ENCODE measurements at places on chromosomes 5 and 9.

DNA sequence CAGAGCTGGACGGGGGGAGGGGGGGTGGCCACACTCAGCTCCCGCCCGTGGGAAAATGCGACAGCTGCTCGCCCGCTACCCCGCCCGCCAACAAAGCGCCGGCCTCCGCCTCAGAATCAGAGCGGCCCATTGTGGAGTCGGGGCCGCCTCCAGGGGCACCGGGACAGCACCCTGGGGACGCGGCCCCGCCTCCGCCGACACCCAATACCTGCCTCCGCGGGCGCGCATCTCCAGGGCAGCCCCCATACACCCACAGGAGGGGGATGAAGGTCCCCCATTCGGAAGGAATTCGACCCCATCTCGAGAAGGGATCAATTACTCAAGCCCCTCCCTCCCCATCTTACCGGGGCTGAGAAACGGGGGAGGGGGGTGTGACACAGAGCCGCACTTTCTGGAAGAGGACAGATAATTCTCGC lies 1.3 kb downstream of the NOTCH1 start:
- DNase-seq, result peak; percentile 33

DNA sequence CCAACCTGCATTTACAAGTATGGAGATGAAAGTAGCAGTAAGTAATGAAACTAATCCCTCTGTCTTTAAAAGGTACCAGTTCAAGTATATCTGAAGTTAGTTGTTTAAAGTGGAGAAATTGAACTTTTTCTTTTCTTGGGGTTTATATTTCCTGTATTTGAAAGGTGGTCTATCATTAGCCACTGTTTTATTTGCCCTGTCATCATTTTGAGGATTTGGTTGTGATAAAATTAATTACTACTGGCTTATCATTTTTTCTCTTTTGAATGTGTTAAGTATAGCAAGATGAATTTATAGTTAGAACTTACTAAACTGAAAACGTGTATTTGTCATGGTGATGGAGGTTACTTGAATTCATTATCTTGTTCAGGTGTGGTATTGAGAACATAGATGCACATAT lies 25.1 kb downstream of the NCBP1 start:
- DNase-seq, result no peak

GRCh38 chr5:3325972-3326840 lies 269.4 kb upstream of the IRX1 start:
- no peak for DNase-seq

DNA sequence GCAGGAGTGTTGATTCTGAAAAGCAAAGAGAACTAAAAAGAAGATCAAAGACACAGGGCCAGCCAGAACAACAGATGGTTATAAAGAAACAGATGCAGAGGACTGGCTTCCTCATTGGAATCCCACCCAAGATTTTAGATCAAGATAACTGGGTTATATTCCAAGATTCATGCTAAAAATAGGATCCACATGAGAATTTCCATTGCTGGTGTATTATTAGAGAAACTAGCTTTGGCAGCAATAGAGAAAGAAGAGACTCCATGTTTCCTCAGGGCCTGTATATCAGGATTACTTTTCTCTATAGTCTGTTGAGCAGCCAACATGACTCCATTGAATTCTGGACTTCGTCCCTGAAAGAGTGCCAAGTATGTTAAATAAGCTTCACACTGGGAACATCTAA lies 367.3 kb downstream of the TUSC1 start:
- no peak for DNase-seq

- DNase-seq, result no peak
These were observed 21.4 kb downstream of the CMBL start for GRCh38 chr5:10286162-10286861.

DNA sequence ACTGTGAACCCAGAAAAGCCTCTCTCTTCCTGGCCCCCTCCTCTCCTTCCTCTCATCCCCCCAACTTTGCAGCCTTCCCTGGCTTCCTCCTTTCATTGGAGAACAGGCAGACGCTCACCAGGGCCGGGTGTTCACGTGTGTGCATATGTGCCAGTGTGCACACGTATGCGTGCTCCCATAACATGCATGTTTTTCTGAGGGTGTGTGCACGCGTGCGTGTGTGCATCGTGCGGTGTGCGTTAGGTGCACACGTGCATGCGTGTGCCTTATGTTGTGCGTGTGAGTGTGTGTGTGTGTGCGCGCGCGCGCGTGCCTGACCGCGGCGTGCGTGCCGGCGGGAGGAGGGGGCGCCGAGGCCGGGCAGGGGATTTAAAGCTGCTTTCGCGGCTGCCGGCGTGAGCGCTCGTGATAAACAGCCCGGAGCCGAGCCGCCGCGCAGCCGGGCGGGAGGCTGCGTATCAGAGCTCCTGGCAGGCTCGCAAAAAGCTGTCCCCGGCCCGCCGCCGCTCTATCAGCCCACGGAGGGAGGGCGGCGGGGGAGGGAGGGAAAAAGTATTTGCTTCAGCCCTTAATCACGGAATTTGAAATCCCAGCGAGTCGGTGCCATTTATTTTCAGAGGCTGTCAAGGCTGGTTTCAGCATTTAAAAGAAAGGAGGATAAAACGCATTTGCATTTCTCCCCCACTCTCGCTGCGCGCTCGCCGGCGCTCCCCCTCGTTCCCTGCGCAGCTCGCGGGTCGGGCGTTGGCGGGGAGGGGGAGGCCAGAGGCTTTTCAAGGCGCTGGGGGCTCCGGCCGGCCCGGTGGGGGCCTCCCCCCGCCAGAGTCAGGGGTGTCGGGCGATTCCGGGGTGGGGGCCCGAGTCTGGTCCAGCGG lies 183.9 kb downstream of the C9orf50 start:
- no peak for DNase-seq

- no peak for DNase-seq
These were observed 132.0 kb downstream of the IZUMO3 start for GRCh38 chr9:24413651-24414050.

DNA sequence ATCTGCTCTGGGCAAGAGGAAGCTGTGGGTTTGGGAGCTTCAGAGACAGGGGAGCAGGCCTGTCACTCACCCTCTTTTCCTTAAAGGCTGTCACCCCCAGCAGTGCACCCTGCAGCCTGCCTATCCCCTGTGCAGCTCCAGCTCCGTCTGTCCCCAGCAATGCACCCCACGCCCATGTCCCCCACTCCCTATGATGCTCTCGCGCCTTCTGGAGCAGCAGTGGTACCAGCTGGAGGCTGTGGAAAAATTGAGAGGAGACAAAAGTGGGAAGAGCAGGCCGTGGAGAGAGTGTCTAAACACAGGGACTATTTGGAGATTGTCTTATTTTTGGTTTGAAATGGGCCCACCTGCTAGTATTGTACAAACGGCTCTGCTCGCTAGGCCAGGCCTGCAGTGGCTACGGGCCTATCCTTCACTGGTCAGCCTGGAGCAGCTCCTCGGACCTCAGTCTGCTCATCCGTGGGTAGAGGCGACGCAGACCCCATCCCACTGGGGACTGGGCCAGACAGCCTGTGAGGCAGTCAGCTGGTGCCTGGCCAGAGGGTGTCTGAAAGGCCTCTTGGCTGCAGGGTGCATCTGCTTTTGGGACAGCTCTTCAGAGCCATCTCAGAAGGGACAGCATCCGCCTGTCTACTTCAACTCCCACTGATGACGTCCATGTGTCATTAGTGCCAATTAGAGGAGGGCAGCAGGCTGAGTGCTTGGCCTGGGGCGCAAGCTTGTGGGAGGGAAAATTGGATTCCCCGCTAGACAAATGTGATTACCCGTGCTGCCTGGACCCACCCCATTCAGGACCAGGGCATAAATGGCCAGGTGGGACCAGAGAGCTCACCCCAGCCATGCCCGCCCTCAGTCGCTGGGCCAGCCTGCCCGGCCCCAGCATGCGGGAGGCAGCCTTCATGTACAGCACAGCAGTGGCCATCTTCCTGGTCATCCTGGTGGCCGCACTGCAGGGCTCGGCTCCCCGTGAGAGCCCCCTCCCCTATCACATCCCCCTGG lies at the start of gene DBH:
Gene DBH, plus strand, starts transcription at position 831 of the 999 bp plus-strand sequence. Its CDS starts 9 bp downstream, at position 840.
- DNase-seq, result no peak

DNA sequence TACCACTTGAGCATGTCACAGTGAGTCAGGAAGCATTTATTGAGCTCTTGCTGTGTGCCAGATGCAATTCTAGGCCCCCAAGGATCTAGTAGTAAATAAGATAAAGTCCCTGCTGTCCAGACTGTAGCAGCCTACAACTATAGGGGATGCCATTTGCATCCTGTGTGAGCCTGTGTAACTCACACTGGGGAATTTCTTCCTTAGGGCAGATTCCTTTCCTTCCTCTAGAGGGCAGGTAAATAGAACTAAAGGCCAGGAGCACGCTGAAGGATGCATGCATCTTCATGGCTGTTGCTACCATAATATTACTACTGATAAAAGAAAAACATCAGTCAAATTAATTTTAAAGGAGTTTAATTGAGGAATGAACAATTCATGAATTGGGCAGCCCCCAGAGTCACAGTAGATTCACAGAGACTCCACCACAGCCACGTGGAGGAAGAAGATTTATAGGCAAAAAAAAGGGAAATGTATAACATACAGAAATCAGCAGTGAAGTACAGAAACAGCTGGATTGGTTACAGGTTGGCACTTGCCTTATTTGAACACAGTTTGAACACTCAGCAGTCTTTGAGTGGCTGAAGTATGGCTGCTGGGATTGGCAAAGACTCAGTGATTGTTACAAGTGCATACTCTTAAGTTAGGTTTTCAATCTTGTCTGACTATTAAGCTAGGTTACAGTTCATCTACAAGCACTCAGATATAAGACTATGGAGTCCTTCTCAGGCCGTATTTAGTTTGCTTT lies 98.9 kb downstream of the ACTL7B start:
- DNase-seq, result no peak

DNA sequence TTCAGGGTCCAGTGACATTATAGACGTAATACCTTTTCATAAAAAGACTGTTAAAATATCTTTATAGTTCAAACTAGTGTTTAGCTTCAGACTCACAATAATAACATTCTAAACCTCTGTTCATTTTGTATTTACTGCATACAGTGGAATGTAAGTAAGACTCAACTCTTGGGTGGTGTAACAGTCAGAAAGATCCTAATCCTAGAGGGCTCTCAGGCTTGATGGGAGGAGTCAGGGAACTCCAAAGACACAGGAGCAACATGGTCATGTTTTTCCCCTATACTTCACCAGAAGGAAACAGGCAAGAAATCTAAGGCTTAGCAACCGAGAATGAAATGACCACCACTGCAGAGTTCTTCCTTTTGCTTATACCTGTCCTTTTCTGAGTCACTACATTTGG lies 82.6 kb downstream of the MRPS27 start:
- no peak for DNase-seq

DNA sequence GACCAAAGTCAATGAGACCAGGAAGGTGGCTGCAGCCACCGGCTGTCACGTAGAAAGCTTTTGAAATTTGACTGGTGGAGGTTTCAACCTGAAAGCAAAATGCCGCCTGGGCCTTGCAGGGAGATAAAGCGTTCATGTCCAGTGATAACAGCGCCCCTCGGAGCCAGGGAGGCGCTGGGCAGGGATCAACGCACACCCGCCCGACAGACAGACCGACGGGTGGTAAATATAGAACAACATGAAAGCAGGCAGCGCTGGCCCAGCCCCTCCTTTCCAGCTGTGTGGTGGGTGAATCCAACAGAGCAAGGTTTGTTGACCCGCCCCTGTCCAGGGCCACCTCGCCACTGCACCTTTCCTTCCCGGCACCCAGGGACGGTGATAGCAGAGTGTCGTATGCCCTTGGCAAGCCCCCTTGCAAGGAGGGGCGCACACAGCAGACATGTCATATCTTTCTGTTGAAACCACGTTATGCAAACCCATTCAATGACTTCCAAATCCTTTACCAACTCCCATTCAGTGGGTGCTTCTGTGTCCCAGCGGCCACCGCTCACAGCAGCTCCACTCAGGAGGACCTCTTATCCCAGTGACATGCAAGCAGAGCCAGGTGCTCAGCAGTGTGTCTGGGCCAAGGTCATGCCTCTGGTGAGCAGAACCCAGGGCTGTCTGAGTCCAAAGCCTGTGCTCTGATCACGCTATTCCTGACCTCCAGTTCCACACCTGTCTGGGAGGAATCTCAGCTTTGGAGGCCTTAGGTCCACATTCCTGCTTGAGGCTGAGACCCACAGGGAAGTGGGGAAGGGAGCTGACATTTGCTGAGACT lies 38.7 kb downstream of the NKX2-5 start:
- DNase-seq, result no peak

- no peak for DNase-seq
These were observed 115.7 kb downstream of the FBXL17 start for GRCh38 chr5:108266242-108266641.

DNA sequence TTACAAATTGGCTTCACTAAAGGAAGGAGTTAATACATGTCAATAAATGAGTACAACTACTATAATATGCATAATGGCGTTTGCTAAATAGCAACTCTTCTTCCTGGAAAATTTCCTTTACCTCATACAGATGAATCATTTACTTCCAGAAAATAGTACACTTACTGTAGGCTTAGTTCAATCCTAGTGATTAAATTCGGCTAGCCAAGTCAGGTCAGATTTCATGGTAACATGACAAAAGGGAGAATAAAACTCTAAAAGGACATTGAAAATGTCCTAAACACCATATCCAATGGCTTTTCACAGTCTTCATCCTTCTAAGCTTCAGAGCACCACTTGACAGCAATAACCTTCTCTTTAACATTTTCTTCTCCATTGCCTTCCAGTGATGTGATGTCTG lies 42.1 kb upstream of the ZFAND5 start:
- no peak for DNase-seq

DNA sequence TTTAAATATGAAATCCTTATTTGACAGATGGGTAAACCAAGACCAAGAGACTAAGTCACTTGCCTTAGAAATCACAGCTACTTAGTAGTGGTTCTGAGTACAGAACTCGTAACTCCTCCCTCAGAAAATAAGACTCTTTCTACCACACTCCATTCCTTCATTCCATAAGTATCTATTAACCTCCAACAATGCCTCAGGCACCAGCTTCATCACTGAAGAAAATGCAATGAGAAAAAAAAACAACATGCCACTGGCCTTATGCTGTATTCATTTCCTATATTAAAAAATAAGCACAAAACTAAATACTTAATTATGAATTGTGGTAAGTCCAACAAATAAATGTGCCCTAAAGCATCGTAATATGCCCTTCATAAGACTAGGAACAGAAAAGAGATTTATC lies 13.5 kb upstream of the FREM1 start:
- no peak for DNase-seq

DNA sequence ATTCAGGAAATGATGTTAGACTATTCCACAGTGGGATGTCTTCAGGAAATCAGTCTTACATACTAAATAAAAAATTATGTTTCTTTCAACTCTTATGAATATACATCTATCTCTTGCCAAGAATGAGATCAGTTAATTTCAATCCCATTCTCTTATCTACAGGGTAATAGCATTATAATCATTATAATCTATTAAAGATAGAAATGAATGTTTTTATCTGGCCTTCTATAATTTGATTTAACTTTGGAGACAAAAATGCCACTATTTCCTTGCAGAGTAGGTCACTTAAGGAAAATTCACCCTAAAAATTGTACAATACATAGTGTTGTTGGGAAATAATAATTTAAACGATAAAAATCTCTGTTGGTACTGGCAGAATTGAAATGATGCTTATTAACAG lies 96.4 kb downstream of the HOMER1 start:
- no peak for DNase-seq

DNA sequence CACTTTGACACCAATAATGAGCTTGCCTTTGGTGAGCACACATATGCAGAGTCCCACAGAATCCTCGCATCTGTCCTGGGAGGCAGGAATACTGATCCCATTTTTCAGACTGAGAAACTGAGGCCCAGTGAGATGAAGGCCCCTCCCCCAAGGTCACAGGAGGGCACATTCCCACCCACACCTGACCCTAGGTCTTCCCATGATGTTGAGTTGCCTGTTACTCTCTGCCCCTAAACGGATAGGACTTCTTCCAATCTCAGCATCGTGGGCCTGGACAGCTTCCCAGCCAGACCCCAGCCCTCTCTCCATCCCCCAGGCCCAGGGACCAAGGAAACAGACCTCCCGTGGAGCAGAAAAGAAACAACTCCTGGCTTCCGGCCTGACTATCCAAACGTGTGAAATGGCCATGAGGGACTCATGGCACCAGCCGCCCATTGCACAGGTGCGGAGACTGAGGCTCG lies 877 bp downstream of the SH3GLB2 start:
- DNase-seq, result no peak
